Stimulated activated CD8-positive, alpha-beta memory T cell treated with anti-CD3 and anti-CD28 coated beads, Interleukin-4, amount 100 ng/mL, for 1 hour (primary cell): ENCODE measurements at places on chromosomes 6 and 20.

DNA sequence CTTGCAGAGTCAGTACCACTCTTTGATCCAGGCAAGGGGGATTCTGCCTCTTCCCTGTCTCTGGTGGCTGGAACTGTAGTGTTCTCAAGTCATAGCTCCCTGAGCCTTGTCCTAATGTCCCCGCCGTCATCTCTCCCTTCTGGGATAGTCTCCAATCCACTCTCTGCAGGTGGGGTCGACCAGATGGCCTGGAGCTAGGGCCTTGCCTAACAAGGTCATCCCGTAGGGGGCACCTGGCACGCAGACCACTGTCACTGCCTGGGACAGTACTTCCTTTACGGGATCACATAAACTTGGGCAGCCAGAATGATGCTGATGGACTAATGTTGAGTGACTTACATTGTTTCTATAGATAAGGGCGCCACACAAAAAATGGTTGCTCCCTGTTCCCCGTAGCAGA lies 118.9 kb upstream of the SLC22A23 start:
- DNase-seq = no peak

DNA sequence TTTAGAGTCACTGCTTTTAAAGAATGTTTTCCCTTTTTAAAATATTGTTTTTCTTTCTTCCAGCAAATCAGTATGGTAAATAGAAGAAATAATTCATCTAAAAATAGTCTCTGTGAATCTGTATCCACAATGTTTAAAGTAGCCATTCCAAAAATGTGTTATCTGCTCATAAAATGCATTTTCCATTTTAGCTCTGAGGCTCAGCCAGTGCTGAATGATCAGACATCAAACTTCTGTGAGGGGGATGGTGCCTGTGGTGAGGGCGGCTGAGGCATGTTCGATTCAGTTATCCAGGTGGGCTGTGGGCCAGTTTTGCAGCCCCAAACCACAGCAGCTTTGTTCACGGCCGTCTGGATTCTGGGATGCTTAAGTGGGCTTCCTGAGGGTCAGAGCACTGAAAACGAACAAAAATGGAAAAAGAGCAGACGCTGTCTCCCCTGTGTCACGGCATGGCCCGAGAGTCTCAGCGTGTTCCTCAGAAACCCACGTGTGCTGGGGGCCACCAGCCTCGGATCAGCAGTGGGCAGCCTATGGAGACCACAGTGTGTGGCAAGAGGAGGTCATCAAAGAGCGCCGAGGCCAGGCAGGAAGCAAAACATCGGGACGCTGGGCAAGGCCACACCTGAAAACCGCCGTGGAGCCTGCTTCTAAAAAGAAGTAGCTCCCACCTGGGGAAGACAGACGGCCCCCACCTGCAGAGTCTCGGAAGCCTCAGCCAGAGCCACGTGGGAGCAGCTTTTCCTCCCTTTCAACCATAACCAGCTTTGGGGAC lies 134.9 kb upstream of the THBS2 start:
- no peak for DNase-seq

GRCh38 chr6:101605874-101606273 lies 212.4 kb downstream of the GRIK2 start:
- no peak for DNase-seq

- peak; percentile 70 for DNase-seq
Measured at GRCh38 chr6:105992315-105992961, 93.7 kb upstream of the PRDM1 start.

DNA sequence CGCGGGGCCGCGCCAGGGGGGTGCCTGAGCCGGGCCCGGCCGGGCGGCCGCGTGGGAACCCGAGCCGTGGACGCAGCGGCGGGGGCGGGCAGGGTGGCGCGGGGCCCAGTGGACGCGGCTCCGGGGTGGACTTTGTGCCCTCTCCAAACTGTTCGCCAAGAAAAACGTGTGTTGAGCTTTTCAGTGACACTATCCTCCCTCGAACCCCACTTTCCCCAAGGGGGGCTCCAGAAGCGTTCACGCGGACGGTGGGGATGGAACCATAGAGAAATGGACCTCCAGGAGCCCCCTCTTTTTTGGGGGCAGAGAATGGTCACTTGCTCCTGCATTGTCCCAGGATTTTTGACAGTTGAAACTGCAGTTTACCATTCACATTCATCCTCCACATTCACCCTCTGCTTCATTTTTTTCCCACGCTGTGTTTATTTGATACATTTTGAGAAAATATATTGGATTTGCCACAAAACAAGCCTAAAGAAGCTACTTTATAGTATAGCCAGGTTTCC lies 2.9 kb upstream of the HIVEP1 start:
- no peak for DNase-seq

DNA sequence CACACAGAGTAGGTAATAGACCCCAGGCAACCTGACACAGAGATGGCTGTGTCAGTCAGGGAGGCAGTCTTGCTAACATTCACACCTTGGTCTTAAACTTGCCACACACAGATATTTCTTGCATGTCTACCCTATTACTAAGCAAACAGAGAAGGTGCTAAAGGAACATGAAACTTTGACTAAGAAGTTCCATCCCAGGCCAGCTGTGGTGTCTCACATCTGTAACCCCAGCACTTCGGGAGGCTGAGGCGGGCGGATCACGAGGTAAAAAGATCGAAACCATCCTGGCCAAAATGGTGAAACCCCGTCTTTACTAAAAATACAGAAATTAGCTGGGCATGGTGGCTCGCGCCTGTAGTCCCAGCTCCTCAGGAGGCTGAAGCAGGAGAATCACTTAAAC lies 222.4 kb upstream of the JARID2 start:
- no peak for DNase-seq

DNA sequence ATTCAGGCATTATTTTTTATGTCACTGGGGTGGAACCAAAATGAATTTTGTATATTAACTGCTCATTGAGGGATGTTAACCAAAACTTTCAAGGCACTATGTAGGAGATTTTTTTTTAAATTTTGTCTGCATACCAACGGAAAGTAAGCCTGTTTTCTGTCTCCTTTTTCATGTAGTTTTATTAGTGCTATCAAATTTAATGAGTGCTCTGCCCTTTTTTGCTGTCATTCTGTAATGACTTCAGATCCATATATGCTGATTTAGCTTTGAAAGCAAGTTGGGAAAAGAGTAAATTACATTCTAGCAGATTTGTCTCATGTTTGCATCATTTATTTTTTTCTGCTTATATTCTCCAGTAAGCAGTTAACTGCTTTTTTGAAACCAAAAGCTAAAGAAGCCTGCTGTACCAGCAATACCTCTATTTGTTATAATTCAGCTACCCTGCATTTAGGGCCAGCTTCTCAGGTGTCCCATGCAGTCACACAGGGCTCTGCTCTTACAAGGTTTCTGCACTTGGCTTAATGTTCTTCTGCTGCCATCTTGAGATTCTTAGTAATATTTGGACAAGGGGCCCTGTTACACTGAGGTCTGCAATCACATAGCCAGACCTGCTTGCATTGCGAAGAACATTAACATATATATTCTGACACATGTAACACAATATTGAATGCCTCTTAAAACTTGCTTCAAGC lies 429.0 kb downstream of the UTRN start:
- no peak for DNase-seq

DNA sequence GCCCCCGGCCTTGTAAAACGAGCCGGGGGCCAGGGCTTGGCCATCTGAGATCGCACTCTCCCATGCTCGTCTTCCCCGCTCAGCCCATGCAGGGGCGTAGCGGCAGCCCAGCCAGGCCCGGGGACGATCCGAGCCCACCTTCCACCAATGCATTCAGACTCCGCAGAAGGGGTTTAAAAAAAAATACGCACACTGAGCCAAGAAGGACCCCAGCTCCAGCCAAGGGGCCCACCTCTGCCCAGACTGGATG lies 320 bp downstream of the GSTA4 start:
- no peak for DNase-seq

GRCh38 chr6:122730775-122731386 lies 48.6 kb upstream of the FABP7 start:
- no peak for DNase-seq

- DNase-seq = no peak
Measured at GRCh38 chr6:84329077-84329476, 101.6 kb upstream of the CEP162 start.

- DNase-seq = no peak
Measured at GRCh38 chr6:16909658-16910360, 148.5 kb upstream of the ATXN1 start.

- DNase-seq = no peak
Measured at GRCh38 chr6:33771146-33772081, 17.5 kb downstream of the LEMD2 start.

DNA sequence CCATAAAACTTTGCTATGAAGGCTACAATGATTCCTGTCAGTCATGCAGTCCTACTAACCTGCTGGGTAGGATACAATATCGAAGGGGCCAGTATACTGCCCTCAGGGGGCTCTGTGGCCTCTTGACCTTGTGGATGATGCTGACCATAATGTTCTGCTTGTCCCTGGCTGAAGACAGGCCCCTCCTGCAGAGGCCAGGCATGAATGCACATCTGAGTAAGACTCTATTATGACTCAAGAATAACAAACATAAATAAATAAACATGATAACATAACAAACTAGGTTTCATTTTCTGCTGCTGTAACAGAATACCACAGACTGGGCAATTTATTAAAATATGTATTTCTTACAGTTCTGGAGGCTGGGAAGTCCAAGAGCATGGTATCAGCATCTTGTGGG lies 44.0 kb upstream of the POU5F1 start:
- no peak for DNase-seq

DNA sequence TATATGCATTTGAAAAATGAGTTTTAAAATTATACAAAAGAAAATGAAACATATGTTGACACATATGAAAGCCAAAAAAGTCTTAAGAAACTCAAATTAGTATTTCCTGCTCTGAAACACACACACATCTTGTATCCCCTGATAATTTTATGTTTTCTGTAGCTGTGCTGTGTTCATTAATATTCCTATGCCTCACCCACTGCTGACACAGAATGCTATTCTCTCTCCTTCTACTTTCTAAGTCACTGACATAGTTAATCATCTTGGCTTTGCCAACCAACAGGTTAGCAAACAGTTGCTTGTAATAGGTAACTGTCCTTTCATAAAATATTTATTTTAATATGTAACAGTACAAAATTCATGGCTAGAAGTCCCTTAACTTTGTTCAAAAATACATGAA lies 140.7 kb downstream of the DST start:
- no peak for DNase-seq

- DNase-seq = no peak
Measured at GRCh38 chr6:32088487-32089049, 20.6 kb downstream of the TNXB start.

DNA sequence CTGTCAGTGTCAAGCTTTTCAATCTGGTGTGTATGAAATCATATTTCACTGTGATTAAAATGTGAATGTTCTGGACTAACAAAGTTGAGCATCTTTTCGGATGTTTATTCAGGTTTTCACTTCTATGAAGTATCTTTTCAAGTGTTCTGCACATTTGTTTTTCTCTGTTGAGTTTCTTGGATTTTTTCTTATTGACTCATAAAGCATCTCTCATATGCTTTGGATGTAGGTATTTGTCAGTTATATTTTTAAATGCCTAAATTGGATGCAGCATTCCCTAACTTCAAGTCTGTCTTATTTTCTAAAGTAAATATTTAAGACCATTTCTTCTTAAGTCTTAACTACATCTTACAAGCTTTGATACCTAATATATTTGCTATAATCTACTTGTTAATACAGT lies 398.0 kb downstream of the PLCB1 start:
- no peak for DNase-seq

DNA sequence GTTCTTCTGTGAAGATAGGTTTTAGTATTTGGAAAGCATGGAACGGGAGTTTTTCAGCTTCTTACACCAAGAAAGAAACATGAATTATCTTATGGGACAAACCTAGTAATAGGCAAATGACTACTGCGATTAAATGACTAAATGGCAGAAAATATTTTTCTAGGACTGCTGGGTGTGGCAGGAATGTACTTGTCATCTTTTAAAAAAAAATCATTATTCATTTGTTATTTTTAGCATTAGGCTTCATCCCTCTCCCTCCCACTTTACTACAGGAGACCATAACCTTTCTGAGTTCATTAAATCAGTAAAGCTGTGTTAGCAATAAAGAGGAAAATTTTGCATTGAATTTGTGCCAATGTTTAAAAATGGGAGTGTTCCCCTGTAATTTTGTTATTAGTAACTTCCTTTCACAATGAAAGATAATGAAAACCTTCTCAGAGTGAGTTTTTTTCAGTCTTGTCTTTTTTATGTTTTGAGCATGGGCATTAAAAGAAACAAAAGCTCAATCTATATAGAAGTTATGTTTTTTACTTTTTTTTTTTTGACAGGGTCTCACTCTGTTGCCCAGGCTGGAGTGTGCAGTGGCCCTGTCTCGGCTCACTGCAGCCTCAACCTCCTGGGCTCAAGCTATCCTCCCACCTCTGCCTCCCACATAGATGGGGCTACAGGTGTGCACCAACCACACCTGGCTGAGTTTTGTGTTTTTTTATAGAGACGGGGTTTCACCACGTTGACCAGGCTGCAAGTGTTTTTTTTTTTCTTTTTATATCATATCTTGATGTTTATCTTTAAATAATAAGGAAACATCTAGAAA lies 105.6 kb upstream of the CLDN20 start:
- no peak for DNase-seq

DNA sequence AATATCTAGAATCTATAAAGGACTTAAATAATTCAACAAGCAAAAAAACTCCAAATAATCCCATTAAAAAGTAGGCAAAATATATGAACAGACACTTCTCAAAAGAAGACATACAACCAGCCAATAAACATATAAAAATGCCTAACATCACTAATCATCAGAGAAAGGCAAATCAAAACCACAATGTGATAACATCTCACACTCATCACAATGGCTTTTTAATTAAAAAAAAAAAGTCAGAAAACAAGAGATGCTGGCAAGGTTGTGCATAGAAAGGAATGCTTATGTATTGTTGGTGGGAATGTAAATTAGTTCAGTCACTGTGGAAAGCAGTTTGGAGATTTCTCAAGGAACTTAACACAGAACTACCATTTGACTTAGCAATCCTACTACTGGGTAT lies 979.6 kb upstream of the MAP3K7 start:
- DNase-seq = no peak

- no peak for DNase-seq
Measured at GRCh38 chr6:69279805-69280204, 517.0 kb downstream of the LMBRD1 start.

DNA sequence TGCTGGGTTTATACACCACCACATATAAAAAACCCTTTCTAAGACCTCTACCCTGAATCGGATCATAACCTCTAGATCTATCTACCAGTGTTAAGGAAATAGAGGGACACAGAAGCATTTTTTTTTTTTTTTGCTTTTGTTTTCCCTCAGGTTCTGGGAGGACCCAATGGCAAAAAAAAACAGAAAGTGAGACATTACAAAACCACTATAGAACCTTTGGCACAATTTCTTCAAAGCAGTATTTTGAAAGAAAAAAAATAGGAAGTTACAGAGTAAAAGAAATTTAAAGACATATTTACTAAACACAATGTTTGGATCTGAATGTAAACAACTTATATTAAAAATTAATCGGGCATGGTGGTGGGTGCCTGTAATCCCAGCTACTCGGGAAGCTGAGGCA lies 1258.7 kb upstream of the GJE1 start:
- DNase-seq = no peak

GRCh38 chr6:127176146-127176545 lies 57.7 kb downstream of the RSPO3 start:
- no peak for DNase-seq
